ENCODE measurements at places on chromosomes 7 and 10.

DNA sequence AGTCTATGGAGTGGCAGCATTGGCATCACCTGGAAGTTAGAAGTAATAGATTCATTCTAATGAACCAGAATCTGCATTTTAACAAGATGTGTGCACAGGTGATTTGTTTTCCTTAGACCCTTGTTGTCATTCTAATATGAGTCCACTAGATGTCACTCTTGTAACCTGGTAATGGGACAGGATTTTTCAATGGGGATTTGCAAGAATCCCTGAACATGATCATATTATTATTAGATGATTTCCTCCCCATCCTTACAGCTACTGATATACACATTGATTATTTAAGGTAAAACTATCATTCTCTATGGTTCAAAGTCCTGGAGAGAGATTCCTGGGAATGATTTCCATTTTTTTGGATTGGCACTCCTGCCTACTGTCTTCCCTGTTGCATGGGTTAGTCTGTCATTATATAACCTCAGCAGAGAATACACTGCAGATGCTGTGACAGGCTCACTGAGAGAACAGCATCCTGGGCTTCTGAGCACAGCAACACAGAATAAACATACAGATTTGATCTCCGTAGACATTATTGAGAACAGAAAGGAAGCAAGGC, 194.9 kb downstream of the SUGCT start:
- DNase-seq: no peak

DNA sequence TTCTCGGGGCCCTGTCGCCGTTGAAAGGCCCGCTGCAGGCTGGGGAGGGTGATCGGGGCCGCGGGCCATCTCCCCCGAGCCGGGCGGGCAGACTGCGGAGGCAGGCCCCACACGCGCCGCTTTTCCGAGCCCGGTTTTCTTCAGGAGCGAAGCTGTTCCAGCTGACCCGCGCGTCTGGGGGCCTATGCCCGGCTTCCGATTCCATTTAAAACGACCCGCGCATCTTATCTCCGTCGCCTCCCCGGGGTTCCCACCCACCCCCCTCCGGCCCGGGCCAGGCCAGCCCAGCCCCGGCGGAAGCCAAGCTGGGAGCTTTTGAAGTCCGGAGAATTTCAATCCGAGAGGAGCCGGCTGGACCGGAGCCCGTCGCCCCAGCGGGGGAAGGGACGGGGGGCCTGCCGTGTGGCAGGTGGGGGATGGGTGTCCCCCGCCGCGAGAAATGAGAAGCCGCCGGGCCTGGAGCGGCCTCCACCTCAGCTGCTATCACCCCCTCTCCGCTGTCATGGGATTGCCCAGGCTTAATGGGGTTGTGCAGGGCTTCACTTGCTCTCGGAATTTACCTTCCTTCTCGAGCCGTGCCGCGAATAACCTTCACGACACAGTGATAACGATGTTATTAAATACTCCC, 3.1 kb upstream of the EVX1 start:
- DNase-seq: no peak

DNA sequence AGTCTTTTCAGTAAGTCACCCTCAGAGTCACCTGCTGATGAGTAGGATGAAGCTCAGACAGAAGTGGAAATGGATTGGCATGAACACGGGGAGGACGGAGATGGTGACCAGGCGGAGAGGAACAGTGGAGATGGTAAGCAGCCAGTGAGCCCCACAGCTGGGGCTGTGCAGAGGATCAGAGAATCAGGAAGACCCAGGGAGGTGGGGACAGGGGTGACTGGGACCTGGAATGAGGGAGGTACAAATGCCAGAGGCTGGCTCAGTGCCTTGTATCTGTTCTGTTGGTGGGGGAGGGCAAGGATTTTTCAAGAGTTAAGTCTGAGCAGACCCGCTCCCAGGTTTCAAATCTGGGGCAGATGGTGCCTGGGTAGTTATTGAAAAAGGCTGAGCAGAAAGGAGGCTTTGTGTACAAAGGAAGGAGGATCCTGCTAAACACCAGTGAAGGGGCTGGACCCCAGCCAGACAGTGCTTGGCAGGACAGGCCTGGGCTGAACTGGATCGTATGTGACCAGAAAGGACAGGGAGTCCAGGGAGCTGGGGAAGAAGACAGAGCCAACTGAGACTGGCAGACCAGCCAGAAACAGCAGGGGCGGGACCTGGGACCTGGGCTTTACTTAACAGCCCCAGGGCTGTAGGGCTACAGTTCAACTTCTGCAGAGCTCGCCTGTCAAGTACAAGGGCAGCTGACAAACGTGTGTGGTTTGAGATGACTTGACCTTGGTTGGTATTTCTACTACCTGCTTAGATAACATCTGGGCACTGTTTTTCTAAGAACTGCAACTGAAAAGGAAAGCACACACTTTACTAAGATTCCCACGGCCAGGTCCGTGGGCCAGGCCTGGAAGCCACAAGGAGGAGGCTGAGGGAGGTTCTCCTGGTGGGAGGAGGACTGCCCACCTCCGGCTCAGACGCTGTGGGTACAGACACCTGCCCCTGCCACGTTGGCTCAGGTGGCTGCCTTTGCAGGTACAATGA, 13.2 kb upstream of the FRMPD2 start:
- DNase-seq: no peak

- DNase-seq: no peak
Observed at GRCh38 chr10:5023177-5023805, 19.6 kb upstream of the AKR1C2 start.

GRCh38 chr7:130063036-130063435, 7.3 kb upstream of the KLHDC10 start:
- DNase-seq: no peak

DNA sequence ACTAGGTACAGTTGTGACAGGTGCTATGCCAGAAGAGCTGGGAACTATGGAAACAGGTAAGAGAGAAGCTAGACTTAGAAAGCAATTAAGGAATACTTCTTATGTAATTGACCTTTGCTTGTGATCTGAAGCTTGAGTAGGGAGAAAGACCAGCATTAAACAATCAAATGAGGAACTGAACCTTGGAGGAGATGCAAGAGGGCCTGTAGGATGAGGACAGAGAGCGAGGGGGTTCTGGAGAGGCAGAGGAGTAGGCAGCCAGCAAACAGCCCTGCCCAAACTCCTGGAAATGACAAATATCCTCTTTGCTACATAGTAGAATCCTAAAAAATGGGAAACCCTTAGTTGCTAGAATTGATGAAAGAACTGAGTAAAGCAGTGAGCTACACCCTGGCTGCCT, 41.6 kb upstream of the FAM204A start:
- DNase-seq: no peak

DNA sequence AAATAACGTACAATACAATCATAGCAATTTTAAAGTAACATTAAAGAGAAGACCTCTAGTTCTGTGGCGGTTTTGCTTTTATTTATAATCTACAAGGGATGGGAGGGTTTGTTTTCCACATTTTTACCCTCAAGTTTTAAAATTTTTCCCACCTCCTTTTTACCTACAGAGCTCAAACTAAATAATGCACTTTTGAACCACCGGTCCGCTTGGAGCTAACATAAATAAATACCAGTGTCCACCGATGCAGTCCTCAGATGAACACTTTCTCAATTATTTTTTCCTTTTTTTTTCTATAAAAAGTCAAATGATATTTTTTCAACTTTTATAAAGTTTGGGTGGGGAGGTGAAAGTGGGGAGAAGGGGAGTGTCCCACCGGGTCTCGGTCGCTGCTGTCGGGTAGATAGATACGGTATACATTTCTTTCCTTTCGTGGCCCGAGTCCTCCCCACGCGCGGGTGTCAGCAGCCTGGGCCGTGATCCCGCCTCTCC, 3.3 kb downstream of the ZNF503 start:
- no peak for DNase-seq

GRCh38 chr10:68202960-68203353, 29.0 kb downstream of the ATOH7 start:
- DNase-seq: no peak

- DNase-seq: no peak
Observed at GRCh38 chr7:21023841-21024484, 237.3 kb upstream of the SP8 start.

All from cortex of kidney (tissue), 1 donor.